ENCODE measurements at places on chromosomes 1 and 21.

GRCh38 chr1:24737368-24738117, 7.7 kb upstream of the CLIC4 start:
- DNase-seq = no peak

DNA sequence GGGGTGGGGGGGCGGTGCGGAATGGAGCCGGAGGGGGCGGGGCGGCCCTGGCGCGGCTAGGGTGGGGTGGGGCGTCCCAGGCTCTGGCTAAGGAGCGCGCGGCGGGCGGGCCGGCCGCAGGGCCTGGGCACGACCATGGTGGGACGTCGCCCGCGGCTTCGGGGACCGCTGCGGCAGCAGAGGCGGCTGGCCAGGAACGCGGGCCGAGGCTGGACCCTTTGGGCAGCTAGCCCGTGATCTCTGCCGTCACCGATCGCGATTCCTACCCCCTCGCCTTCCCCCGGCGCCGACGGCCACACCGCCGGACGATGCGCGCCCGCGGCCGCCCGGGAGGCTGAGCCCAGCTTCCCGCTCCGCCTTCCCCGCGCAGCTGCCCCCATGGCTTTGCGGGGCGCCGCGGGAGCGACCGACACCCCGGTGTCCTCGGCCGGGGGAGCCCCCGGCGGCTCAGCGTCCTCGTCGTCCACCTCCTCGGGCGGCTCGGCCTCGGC, at the start of gene MAP3K21:
MAP3K21 (plus strand) TSS at position 74 of the 491 bp plus-strand sequence; CDS start at position 379, 305 bp downstream.
- no peak for DNase-seq

DNA sequence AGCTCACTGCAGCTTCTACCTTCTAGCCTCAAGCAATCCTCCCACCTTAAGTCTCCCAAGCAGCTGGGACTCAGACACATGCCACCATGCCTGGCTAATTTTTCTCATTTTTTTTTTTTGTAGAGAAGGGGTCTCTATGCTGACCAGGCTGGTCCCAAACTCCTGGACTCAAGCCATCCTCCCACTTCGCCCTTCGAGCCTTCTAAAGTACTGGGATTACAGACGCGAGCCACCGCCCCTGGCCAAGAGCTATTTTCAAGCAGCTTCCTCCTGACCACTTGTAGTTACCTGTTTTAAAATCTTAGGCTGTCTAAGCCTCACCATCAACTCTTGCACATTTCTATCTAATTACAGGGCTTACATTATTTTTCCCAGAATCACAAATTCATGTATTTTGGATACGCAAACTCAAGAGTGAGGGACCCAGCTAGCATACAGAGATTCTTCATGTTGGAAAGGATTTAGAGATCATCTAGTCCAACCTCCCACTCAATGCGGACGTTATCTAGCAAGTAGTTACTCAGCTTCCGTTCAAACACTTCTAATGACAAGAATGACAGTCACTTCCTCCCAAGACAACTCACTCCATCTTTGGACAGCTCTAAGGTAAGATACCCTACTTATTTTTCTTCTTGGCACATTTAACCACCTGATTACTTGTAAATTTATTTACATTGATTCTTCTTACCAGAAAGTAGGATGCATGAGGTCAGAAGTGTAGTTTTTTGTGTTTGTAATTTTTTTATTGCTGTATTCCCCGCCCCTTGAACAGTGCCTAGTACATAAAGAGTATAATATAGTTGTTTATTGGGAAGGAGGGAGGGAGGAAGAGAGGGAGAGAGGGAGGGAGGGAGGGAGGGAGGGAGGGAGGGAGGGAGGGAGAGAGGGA, 65.4 kb downstream of the LUZP1 start:
- no peak for DNase-seq

DNA sequence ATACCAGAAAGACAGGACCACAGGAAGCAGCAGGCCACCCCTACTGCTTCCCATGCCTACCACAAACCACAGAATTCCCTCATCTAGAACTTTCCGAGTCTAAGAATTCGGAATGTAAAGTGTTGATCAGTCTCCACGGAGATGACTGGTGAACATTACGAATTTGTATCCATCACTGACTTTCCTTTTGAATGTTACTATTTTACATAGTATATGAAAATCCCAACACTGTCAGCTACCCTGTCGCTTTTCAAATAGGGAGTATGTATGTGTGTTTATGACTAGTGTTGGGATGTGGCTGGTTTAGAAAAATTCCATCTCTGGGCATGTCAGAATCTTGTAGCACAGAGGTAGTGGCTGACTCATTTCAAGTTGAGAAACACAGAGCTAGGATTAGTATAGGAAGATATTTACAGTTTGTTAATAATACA, 118.2 kb downstream of the COQ8A start:
- DNase-seq = no peak

DNA sequence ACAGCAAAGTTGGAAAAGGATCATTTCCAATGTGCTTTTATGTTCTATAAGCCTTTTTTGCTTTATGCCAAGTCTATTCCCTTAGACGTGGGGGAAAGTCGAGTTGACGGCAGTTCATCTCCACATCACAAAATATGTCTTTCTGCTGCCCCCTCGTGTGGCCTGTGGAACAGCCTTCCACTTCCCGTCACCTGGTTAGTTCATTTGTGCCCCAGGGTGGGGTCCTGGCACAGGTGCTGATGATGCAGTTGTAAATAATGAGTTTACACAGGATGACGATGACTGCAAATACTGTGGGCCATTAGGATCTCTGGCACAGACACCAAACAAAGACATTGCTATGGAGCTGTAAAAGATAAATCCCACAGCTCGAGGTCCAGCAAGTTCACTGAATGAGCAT, 10.0 kb upstream of the OTUD3 start:
- DNase-seq = no peak

DNA sequence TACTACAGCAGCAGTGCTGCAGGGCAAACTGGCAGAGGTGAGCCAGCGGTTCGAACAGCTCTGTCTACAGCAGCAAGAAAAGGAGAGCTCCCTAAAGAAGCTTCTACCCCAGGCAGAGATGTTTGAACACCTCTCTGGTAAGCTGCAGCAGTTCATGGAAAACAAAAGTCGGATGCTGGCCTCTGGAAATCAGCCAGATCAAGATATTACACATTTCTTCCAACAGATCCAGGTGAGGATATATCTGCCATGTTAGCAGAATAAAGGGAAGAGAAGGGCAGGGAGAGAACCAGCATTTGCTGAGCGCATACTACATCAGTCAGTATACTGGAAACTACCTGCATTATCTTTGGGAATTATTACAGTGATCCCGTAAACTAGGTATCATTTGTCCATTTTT, 130.0 kb upstream of the BMP8A start:
- no peak for DNase-seq

DNA sequence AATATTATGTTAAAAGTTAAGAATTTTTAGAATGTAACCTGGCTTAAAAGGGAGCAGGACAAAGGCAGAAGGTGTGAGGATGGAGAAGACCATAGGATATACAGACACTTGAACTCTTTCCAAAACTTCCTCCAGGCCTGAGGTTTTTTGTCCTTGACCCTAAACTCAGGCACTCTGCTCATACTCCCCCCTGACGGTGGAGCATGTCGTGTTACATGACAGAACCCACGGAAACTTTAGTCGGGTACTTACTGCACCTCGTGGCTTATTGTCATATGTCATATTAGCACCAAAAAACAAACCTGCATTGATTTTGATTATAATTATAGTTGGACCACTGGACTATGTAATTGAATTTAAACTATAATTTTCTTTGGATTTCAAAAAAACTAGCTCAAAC, 20.8 kb downstream of the TNFRSF9 start:
- no peak for DNase-seq

- DNase-seq = no peak
Observed at GRCh38 chr1:186865857-186866256, 37.1 kb downstream of the PLA2G4A start.

- peak; percentile 75 for DNase-seq
Observed at GRCh38 chr1:223726380-223727001, 14.2 kb downstream of the CAPN2 start.

GRCh38 chr1:112527266-112528010, 18.7 kb downstream of the WNT2B start:
- no peak for DNase-seq

DNA sequence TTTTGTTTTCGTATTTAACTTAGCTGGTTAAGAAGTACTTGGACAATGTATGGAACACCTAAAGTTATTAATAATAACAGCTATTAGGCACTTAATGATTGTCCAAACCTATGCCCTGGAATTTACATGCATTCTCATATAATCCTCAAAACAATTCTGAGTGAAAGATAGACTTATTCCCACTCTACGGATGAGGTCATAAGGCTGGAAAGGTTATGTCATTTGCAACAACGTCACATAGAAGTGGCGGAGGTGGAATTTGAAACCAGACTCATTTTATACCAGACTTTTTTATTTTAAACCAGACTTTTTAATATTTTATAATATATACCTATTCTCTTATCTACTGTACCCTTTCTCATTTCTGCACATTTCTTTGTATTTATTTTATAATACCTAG, 8.4 kb downstream of the LRRC8D start:
- DNase-seq = no peak

DNA sequence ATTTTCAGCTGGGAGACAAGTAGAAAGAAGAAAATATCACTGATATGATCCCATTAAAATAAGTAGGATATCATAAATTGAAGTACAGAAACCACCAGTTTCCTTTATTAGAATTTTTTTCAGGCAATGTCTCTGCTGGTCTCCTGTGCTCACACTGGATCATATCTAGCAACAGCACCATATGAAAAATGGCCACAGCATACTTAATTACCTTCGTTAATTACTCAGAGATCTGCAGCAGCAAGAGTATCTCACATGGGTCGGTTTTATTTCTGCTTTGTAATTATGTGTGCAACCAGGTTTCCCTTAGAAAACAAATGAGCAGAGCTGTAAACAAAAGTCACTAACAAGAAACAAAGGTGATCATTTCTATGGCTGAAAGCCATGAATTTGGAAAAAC, 287.9 kb downstream of the LRRIQ3 start:
- DNase-seq = no peak

- no peak for DNase-seq
Observed at GRCh38 chr1:230392536-230392909, 33.6 kb downstream of the PGBD5 start.

- no peak for DNase-seq
Observed at GRCh38 chr1:159955456-159955855, 1.4 kb upstream of the SLAMF9 start.

GRCh38 chr1:203039609-203040512, 13.6 kb downstream of the PPFIA4 start:
- DNase-seq = peak; percentile 72

DNA sequence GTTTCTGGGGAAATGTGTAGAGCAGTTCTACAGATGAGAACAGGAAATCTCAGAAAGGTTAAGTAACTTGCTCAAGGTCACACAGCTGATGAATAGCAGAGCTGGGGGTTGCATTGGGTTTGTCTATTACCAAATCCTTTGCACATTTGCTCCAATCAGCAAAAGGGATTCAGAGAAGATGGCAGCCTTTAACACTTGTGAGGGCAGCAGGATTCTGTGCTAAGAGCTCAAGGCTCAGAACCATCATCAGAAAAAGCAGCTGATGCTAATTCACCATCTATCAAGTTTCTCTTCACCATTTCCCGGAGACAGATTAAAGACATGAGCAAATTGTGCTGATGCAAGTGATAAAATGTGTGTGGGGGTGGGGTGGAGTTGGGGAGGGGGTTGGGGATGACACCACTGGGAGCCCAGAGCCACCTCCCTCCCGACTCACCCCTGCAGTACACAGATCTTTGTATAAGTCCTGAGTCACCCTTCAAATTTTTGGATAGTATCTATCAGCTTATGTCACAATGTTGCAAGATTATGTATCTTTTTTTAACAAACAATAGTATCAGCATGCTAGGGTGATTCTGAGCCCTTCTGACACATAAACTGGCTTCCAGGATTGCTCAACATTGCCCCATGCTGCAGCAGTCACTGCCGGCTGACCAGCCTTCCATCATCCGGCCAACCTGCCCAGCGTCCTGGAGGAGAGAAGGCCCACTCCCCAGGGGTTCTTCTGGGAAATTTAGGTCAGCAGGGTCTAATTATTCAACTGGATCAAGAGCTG, 2.8 kb upstream of the SPSB1 start:
- no peak for DNase-seq

GRCh38 chr21:37784591-37785318, 131.5 kb downstream of the KCNJ6 start:
- no peak for DNase-seq

- peak; percentile 37 for DNase-seq
Observed at GRCh38 chr1:51565009-51565408, 45.9 kb upstream of the EPS15 start.

DNA sequence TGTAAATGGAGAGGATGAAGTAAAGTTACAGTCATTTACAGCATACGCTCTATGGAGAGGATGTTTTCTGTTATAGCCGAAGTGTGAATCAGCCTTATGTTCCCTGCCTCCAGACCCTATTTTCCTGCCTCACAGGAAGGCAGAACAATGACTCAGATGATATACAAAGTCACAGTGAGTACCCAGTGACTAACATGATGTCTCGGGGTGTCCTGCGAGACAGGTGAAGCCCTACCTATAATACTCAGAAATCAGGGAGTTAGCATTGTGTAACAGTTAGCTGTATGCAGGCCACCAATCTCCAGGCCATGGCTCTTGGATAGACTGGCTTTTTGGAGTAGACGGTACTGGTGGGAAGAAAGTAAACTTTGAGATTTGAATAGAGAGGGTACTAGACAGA, 55.6 kb upstream of the FBXO28 start:
- DNase-seq = no peak

GRCh38 chr1:182119631-182120030, 58.1 kb upstream of the ZNF648 start:
- DNase-seq = no peak

GRCh38 chr1:79037085-79037484, 30.6 kb upstream of the ADGRL4 start:
- DNase-seq = no peak

DNA sequence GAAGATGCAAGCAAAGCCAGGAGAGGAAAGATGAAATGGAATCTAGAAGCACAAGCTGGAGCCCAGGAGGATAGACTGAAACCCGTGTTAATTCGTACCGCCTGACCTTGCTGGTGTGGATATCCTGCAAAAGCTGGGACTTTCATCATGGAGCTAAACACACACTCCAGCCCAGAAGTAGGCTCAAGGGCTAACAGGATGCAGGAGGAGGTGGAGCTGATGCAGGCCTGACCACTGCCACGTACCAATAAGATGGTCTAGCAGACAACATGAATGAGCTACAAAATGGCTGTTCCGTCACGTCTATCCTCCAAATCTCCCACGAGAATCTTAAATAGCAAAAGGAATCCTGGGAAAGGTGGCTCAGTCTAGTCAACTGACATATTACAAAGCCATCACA, 270.3 kb downstream of the SDCCAG8 start:
- DNase-seq = no peak

DNA sequence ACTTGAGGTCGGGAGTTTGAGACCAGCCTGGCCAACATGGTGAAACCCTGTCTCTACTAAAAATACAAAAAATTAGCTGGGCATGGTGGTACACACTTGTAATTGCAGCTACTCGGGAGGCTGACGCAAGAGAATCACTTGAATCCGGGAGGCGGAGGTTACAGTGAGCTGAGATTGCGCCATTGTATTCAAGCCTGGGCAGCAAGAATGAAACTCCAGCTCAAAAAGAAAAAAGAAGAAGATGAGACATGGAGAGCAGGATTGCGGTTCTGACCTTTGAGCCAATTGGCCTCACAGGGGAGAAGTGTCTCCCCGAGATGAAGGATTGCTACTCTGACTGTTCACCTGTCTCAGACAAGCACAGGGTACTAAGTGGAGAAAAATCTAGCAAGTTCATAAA, 6.6 kb downstream of the SCCPDH start:
- DNase-seq = no peak

GRCh38 chr1:53982034-53982762, 35.8 kb downstream of the LDLRAD1 start:
- peak; percentile 78 for DNase-seq

- no peak for DNase-seq
Observed at GRCh38 chr1:192978195-192978710, 80.9 kb downstream of the UCHL5 start.

- no peak for DNase-seq
Observed at GRCh38 chr1:200867018-200867811, 5.6 kb upstream of the GPR25 start.
